ENCODE measurements at places on chromosomes 7 and 10.

- no peak for DNase-seq
These were observed 9.7 kb upstream of the CCL24 start for GRCh38 chr7:75823198-75823910.

DNA sequence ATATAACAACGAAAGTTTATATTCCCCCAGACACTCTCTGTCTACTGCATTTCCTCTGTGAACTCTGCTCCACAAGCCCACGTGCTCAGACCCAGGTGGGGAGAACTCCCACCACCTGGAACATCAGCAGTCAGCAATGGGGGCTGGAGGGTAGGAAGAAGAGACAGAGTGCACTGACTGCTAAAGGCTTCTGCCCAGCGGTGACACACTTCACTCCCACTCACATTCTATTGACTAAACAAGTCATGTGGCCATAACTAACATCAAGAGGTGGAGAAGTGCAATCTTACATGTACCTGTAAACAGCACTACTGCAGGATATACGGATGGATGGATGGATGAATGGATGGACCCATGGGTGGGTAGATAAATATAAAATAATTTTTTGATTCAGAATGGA, 122.2 kb downstream of the MPP7 start:
- no peak for DNase-seq

GRCh38 chr7:72924733-72925545, at the start of gene POM121:
Gene POM121 (plus strand): TSS chr7:72925095. CDS start chr7:72925122, 27 bp downstream.
- peak; percentile 72 for DNase-seq

DNA sequence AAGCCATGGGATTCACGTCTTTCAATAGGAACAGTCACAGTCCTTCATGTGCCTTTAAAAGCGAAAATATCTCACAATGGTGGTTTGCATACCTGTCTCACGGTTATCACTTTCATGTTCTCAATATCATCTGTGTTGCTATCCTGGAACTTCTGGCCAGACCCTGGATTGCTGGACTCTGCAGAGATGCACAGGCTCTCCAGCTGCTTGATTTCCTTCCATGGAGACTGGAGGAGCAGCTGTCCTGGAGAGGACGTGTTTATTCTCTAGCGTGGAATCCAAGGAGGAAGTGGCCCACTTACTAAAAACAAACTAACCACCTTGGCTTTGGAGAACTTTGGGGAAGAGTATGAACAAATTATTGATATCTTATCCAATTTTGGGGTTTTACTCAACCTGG, 16.5 kb downstream of the BTBD16 start:
- no peak for DNase-seq

GRCh38 chr10:111390813-111391563, 314.2 kb downstream of the ADRA2A start:
- no peak for DNase-seq

- no peak for DNase-seq
These were observed 4.8 kb downstream of the DYNC2I1 start for GRCh38 chr7:158861004-158861787.

GRCh38 chr10:78935697-78936407, 132.9 kb upstream of the ZMIZ1 start:
- DNase-seq: no peak

DNA sequence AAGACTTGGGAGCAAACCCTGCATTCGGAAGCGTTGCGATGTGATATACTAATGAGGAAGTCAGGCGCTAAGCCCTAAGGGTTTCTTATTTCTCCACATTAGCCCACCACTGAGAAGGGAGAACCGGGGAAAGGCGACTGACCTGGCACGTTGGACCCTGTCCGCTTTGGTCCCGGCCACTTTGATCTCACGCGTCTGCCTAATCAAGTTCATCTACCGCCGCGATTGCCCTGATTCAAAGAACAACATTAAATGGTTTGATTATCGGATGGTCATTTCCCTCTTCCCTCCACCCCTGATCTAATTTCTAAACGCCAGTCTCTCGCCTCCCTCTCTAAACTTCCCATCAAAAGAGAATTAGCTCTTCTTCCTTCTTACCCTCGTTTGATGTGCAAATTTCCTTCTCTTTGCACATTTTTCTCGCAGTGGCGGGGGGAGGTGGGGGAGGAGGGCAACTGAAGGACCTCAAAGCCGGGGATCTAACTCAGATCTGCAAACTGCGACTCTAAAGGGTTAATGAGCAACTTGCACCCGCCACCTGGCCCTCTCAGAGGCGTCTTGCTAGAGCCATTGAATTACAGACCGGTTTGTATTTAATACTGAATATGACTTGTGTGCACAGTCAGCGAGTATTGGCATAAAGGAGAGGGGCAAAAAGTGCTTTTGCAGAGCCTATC, 687 bp upstream of the DKK1 start:
- no peak for DNase-seq

DNA sequence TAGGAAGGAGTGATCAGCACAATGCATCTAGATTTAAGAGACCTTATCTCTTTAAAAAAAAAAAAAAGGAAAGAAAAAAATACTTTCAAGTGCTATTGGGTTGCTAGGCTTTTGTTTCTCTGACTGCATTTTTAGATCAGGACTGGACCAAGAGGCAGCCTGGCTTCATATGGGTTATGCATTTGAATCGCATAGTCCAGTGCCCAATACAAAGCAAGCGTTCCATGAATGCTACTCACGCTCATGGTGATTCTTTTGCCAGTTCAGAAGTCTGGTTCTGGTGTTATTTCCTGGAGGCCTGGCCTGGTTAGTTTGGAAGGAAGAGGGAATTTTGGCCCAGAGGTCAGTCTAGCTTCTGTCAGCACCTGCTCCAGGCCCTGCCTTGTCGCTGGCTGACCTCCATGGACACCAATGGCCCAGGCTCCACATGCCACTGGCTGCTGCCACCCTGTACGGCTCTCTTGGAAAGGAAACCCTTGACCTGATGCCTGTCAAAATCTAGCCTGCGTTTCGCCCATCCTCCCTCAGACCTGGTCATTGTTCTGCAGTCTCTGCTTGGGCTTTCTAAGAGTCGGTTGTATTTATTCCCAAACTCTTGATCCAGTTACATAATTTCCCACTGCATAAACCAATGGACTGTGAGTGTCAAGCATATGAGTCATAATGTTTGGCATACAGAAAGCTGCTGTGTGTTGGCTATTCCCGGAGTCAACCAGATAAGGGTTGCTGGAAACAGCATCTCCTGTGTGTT, 74.3 kb upstream of the MKX start:
- DNase-seq: peak; percentile 2

DNA sequence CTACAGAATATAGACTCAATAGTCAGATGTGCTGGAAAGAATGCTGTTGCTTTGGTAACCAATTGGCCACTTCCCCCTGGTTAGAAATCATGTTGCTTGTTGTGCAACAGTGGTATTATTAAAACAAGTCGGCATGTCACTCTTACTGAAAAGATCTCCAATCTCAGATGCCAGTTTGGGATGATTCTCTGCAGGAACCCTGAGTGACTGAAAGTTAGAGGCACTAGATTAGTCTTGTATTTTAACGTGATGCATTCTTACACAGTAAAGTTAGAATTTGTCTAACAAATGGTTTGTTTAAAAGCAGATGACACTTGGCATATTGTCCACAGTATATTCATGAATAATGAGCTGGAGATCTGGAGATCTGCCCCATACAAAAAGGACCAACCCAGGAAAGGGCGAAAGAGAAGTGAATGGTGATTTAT, 287.6 kb downstream of the TWIST1 start:
- DNase-seq: peak; percentile 14

GRCh38 chr10:129730272-129730992, 233.6 kb downstream of the EBF3 start:
- DNase-seq: no peak

DNA sequence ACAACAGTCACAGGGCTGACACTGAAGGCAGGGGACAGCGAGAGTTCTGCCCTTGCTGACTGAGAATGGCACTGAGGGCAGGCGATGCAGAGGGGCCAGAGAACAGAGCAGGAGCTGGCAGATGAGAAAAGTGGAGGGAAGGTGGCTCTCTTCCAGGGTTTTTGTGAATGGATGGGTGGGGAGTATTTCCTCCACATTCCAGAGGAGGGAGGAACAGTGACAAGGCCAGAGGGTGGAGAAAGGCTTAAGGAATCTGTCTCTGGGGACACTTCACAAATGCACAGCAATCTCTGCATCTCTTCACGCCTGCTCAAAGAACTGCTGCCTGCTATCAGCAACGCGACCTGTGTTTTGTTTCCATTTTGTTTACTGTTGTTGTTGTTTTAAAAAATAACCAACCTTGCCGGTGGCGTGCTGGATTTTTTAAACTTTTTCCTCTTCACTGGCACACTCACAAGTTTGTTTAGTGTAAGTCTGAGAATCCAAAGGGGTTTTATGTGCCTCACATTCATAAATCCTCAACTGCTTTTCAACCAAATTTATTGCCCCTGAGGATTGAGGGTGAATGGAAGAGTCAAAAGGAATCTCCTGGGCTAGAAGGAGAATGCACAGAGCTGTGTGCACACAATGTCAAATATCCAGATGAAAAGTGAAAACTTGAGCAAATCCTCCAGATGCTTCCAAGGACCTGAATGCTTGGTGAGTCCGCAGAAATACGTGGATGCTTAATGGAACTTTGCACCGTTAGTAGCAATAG, 129.3 kb downstream of the GLI3 start:
- DNase-seq: no peak

DNA sequence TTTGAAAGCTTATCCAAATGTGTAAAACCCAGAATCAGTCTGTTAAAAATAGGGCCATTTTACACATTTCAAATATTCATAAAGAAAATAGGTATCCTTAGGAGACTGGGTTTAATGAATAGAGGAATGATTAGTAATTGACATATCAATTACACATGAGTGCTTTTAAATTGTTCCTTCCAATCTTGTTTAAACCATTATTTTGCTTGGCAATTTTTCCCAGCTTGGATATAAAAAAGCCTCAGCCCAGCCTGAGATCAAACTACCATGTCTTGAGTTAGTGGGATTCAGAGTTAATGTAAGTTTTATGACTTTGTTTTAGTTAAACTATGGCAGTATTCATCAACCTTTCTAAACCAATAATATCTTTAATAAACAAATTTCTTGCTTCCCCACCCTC, 28.3 kb downstream of the PARP12 start:
- no peak for DNase-seq

- DNase-seq: no peak
These were observed 16.9 kb downstream of the CAMK2G start for GRCh38 chr10:73857446-73857845.

DNA sequence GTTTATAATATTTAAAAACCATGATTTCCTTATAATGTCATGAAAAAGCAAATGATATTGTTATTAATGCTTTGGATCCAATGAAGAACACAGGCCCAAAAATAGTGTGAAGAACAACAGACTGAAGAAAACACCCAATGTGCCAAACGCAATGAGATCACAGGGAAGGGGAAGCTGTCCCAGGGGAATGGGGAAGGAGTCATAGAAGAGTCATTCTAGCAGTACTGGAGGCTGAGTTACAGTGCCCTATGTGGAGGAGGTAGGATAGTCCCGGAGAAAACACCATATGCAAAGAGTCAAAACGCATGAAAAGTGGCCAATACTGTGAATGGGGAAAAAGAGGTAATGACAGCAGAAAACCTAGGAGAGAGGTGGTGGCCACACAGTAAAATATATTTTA, 50.9 kb downstream of the TPK1 start:
- no peak for DNase-seq

- peak; percentile 45 for DNase-seq
These were observed 17.8 kb downstream of the NAPEPLD start for GRCh38 chr7:103130901-103131624.

GRCh38 chr10:50788951-50789945, 49.5 kb downstream of the ASAH2B start:
- peak; percentile 38 for DNase-seq

DNA sequence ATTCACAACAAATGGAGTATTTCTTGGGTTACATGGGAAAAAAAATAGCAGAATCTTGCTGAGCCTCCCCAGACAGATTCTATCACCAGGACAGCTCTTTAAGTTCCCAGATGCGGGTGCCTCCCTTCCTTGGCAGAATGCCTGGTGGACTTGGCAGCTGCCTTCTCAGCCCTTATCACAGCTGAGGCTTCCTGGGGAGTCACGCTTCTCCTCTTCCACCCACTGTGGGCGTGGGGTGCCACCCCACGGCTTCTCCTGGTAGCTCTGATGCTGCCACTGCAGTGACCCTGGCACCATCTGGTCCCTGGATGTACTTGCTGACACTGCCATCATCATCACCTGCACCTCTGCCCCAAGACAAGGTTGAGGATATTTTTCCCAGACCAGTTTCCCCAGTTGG, 16.2 kb upstream of the NME8 start:
- no peak for DNase-seq

DNA sequence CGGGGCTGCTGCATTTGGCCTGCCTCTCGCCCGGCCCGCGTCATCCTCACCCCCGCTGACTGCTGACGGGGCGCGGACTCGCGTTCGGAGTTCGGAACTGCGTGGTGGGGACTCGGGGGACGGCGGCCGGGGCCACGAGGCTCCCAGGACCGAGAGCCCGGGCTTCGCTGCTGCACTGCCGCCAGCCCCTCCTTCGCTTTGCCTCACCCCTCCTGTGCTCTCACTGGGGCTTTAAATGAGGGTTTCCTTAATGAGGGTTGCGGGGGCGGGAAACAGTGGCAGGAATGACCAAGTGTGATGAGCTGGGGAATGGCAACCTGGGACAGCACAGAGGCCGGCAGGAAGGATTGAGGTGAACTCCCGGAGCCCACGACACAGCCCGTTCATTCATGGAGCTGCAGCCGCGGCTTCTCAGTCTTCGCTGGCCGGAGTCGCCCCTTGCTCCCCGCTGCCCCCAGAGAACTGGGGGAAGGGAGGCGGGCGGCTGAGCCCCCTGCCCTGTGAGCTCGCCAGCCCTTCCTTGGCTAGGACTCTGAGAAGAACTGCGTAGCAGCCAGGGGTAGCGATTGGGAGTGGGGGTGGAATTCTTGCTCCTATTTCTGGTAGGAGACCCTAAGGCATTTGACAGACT, 1.5 kb upstream of the LRRC4 start:
- no peak for DNase-seq

DNA sequence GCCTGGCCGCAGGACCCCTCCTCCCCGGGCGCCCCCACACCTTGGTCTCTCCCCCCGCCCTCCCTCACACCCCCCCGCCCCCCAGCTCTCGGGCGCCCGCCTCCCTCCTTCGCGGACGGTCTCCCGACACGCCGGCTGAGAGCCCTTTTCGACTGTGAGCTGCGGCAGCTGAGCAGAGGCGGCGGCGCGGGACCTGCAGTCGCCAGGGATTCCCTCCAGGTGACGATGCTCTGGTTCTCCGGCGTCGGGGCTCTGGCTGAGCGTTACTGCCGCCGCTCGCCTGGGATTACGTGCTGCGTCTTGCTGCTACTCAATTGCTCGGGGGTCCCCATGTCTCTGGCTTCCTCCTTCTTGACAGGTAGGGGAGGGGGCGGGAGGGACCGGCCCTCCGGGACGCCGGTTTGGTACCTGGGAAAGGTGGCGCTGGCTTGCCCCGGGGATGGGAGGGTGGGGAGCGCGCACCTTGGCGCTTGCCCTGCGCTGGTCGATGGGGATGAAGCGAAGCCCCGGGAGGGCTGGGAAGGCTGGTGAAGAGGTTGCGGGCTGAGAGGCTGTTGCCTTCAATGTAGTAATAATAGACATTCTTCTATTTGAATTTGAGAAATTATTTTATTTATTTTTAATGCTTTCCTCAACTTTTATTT, at the start of gene BMPER:
Gene BMPER (plus strand): TSS at position 151 of the 644 bp plus-strand sequence. CDS start 75 bp downstream, at position 226.
- no peak for DNase-seq

- peak; percentile 78 for DNase-seq
These were observed 88.3 kb upstream of the CYP26C1 start for GRCh38 chr10:92972066-92972870.

All from foreskin keratinocyte (primary cell).